ENCODE measurements at places on chromosomes 3 and 15. TPM values are rescaled to one million over a fixed set of nuclear protein-coding genes. Genes with fewer than 3 reads are reported as not detected.

- H3K27me3 ChIP-seq: peaks cover 2% of the 10 kb centered on the region
- DNase-seq: no peak
- H3K36me3 ChIP-seq: no peaks in the 10 kb centered on the region
- H3K27ac ChIP-seq: no peak overlapping the region
Measured at GRCh38 chr3:56954125-56954524, 106.3 kb upstream of the SPATA12 start.

Gene CSTA
- not detected for total RNA-seq

- no peaks in the 10 kb centered on the region for H3K36me3 ChIP-seq
- no peak overlapping the region for H3K4me3 ChIP-seq
- peaks cover 2% of the 10 kb centered on the region for H3K4me1 ChIP-seq
- peaks cover 3% of the 10 kb centered on the region for H3K27me3 ChIP-seq
- DNase-seq: no peak
Measured at GRCh38 chr15:63339006-63339766, 42.5 kb downstream of the CA12 start.

DNA sequence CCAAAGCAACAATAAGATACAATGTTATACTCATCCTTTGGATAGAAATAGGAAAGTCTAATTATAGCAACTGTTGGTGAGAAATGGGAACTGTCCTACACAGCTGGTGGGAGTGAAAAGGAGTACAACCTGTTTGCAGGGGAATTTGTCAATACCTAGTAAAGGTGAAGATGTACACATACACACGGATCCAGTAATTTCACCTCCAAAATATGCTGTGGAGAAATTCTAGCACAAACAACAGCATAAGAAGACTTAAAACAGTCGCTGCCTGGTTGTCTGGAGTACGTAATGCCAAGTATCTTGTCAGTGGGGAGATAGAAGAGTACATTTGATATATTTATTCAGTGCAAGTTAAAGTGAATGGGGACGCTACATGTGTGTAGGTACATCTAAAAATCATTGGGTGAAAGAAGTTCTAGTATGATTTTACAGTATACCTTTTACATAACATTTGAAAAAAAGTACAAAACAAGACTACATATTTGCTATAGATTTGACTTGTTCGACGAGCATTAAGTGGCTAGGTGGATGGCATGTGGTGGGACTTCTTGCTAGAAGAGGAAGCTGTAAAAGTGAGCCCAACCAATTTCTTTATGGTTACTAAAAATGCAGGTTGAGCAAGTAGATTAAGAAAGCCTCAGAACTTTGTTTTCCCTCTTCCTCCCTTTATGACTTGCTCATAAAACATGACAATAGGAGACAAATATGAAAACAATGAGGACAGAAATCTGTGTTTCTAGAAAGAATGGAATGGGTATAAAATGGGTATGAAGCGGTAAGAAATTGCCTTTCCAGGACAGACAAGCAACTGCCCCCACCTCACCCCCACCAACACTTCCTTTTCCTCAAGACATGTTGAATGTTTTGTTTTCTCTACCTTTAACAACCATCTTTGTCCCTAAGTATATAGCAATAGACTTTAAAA is 50.2 kb upstream of the CCR4 start:
- no peaks in the 10 kb centered on the region for H3K36me3 ChIP-seq
- peaks cover 33% of the 10 kb centered on the region for H3K27me3 ChIP-seq
- H3K4me1 ChIP-seq: peaks cover 5% of the 10 kb centered on the region

- H3K4me3 ChIP-seq: no peak overlapping the region
- H3K27ac ChIP-seq: no peak overlapping the region
- no peaks in the 10 kb centered on the region for H3K36me3 ChIP-seq
- peaks cover 1% of the 10 kb centered on the region for H3K4me1 ChIP-seq
- peaks cover 5% of the 10 kb centered on the region for H3K27me3 ChIP-seq
Measured at GRCh38 chr3:182259579-182259978, 533.7 kb upstream of the ATP11B start.
